ENCODE measurements at places on chromosomes 7 and 10.

- no peak for DNase-seq
Observed at GRCh38 chr10:60235001-60235400, 154.7 kb downstream of the ANK3 start.

DNA sequence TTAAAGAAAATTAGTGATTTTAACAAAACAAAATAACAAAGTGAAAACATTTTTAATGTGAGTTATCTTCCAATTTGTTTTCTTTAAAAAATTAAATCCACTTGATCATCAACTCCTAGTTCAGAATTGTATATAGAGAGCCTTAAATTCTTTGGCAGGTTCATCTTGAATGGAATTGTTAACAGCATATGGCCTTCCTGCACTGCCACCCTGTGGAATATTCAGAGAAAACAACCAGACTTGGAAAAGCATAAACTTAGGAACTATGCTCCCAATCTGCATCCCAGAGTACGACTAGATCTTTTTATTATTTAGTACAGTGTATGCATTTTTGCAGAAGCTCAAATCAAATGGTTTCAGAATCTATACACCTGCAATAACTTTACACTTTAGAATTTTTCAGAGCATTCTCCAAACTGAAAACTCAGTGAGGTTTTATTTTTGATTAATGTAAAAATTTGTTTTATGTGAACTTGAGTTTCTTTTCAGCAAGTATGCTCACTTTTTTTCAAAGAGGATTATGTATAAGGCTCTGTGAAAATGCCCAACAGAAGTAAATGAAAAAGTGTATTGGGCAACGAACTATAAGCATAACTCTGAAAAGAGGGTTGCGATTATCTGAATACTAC, 44.9 kb upstream of the ANK3 start:
- no peak for DNase-seq

DNA sequence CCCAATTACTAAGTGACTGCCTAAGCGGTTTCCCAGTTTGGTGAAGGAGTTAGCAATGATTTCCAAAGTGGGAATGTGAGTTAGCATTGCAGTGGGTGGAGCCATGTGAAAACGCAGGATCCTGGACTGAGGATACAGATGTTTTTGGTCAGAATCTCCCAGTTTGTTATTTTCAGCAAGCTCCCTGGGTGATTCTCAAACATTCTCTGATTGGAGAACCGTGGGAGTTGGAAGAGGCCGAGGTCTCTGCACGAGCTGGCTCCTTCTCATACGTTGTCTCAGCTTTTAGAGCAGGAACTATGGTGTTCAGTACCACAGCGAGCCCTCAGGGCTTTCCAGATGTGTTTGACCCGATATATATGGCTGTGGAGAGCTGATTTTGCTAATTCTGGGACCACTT, 396.5 kb upstream of the NPVF start:
- no peak for DNase-seq

- no peak for DNase-seq
Observed at GRCh38 chr7:4017081-4017480, 665.0 kb upstream of the FOXK1 start.

DNA sequence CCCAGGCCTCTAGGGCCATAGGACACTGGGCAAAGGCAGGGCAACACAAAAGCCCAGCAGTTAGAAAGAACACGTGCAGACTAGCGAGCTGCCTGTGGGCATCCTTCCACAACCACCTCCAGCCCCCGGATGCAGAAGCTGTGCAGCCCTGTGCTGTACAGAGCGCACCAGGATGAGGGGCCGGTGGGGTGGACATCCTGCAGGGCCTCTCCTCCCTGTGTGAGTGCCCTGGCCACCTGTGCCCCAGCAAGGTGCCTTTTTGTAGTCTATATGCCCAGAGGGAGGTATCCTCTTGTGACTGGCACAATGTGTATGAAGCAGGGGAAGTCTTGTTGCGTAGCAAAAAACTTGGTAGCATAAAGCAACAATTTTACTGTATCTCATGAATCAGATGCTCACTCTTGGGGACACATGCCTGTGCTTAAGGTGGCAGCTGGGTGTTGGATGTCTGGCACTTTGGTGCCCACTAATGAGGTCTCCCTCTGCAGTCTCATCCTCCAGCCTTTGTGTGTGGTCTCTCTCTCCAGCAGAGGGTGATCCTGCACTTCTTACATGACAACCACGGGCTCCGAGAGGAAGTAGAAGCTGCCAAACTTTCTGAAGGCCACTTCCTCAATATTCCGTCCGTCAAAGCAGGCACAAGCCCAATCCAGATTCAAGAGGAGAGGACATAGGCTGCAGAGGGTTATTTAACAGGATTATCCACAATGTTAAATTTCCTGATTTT, 8.7 kb downstream of the NCAPG2 start:
- no peak for DNase-seq

GRCh38 chr7:129315960-129316359, 91.1 kb downstream of the AHCYL2 start:
- DNase-seq, result no peak

DNA sequence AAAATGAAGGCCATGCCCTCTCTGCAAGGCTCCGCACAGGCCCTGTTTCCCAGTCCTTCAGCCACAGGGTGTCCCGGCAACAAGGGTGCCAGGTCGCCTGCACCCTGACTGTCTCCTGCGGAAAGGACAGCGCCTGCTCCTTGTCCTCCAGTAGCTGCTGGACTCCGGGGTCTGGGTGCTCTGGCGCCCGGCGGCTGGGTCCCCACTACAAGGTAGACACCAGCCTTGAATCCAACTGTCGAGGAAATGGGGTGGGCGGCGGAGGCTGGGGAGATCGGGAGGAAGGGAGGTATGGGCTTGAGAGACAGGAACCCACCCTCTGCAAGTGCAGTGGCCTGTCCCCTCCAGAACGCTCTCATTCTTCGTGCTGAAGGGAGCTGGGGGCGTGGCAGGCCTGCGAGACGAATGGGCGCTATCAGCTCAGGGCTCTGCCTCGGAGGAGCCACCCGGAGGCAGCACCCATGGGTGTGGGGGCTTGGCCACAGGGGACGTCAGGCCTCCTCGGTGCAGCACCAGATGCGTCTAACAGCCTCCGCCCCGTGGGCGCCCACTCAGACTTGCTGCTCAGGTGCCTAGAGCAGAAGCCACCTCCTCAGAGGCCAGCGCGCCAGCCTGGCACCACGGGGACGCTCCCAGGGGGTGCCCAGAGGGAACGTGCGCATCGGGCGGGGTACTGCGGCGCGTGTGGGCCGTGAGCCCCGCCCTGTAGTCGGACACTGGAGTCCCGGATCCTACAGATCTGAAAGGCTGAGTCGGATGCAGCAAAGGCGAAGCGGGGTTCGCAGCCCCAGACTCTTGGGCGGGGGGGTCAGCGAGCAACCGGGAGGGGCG, 15.6 kb downstream of the ADAM8 start:
- no peak for DNase-seq

GRCh38 chr7:40348126-40348728, 213.4 kb downstream of the SUGCT start:
- no peak for DNase-seq

DNA sequence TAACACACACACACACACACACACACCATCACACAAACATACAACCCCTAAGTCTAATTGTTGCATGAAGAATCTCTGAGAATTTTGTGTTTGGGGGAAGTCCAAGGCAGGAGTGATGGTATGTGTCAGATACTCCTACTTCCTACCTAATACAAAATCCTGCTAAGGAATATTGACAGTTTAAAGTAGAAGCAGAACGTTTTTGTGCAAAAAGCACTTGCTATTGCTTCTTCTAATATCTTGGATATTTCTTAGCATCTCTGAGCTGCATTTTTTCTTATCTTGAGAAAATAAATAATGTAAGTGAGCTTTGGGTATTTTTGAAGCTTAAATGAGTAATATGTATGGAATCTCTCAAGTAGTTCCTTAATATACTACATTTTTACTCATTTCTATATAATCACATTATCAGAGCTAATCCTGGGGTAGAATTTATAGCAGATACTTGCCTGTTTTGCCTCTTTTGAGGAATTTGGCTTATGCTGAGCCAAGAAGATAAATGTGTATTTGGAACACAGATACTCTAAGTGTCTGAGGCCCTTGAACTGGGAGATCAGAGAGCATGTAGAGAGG, 212.3 kb downstream of the DKK1 start:
- DNase-seq, result no peak

Data from stimulated activated CD4-positive, alpha-beta T cell treated with anti-CD3 and anti-CD28 coated beads, Interleukin-1b, Interleukin-23, amount 100 ng/mL, for 1 hour (primary cell).